AG09319 (cell line): ENCODE measurements at places on chromosomes 5 and 9.

- DNase-seq, result no peak
Observed at GRCh38 chr5:142245786-142246185, 79.0 kb downstream of the SPRY4 start.

DNA sequence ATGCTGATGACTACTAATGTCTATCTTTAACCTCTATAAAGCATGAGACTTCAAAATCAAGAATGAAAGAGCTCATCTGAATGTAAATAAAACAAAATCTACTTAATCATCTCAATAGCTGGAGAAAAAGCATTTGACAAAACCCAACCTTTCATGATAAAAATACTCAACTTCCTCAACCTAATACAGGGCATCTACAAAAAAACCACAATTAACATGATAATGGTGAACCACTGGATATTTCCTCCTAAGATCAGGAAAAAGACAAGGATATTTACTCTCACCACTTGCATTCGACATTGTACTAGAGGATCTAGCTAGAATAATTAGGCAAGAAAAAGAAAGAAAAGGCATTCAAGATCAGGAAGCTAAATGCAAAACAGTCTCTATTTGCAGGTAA is 49.3 kb downstream of the FAM169A start:
- DNase-seq, result no peak

DNA sequence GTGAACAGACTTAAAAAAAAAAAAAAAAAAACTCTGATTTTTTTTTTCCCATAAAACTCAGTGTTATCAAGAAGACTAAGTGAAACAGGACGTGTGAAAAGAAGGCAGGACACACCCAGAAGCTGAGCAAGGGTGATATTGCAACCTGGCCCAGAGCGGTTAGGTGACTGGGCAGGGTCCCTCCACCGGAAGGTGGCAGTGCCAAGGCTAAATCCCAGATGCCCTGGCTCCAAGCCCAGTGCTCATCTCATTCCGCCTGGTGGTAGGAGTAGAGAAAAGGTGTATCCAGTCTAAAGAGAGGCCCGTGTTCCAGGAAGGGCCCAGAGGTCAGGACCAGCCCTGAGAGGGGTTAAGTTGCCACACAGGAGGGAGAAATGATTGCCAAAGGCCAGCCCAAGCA is 51.5 kb upstream of the SAP30L start:
- no peak for DNase-seq

DNA sequence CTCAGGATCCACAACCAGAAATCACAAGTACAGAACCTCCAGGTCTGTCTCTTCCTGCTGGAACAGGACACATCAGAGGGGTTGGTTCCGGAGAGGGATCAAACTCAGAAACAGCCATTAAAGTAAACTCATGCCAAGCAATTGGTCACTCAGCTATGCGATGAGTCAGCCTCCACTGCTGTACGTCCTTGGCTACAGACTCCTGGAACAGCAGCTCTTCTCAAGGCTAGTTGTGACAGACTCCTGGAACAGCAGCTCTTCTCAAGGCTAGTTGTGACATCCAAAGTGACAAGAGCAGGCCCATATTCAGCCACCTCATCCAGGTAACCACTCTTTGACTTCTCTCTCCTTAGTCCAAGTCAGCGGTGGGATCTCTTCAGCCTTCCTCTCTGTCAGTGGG is at the start of gene SPINK13:
Gene SPINK13 (plus strand): TSS at position 229 of the 400 bp plus-strand sequence. CDS start 1,279 bp downstream, outside the sequence.
- DNase-seq, result no peak

DNA sequence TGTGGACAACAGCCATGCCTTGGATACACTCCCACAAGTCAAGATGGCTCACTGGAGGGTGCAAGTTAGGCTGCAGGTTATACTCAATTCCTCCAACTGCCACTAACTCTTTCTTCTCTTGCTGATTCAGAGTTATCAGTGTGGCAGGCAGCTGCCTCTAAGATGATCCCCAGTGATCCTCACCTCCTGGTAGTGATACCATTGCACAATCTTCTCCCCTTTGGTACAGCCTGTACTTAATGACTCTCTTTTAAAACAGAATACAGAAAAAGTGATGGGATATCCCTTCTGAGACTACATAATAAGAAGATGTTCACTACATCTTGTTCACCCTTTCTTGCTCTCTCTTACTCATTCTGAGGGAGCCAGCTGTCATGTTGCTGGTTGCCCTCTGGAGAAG is 323.1 kb downstream of the RAB3C start:
- DNase-seq, result no peak

GRCh38 chr9:6024035-6024554 is 8.7 kb upstream of the RANBP6 start:
- no peak for DNase-seq

- DNase-seq, result no peak
Observed at GRCh38 chr9:38024036-38024681, 44.9 kb downstream of the SHB start.

- DNase-seq, result no peak
Observed at GRCh38 chr5:76219636-76220035, 136.5 kb downstream of the SV2C start.

DNA sequence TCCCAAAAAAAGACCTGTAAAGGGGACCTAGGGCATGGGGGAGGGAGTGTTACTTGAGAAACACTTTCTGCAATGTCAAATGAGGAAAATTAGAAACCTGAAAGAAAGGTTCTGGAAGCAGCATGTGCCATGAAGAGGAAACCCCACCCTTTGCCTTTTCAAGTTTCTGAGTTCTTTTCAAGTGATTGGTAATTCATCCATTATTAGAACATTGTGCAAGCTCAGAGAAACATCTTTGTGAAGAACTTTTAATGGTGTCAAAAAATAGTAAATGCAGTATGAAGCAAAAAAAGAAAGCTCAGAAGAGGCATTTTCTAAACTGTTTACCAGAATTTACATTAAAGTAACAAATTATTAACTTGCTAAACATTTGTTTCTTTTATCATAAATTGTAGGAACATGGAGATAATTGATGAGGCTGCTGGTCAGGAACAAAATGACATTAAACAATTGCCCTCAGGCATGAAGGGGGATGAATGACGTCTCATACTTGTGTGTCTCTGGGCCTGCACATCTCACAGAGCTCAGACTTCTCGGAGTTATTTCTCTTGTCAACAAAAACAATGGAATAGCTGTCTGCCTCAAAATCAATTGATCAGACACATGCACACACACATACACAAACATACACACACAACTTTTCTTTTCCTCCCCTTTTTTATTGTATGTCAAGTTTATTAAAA is 1946.0 kb upstream of the CDH6 start:
- DNase-seq, result no peak

- DNase-seq, result no peak
Observed at GRCh38 chr5:27266184-27266583, 227.8 kb upstream of the CDH9 start.

DNA sequence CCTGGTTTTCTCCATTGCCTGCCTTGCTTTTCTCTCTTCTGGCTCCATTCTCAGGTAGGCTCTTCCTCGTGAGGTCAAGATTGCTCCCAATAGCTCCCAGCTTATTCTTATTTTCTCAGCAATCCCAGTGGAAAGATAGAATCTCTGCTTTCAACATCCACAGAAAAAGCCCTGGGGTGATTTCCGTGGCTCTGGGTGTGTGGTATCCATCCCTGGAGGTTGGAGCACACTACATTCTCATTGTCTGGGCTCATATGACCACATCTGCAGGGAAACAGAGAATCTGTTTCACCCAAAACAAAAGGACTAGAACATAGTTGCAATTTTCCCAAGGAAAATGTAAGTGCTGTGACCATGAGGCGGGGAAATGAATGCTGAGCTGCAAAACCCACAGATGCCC is 236.0 kb downstream of the TENT4A start:
- DNase-seq, result no peak

DNA sequence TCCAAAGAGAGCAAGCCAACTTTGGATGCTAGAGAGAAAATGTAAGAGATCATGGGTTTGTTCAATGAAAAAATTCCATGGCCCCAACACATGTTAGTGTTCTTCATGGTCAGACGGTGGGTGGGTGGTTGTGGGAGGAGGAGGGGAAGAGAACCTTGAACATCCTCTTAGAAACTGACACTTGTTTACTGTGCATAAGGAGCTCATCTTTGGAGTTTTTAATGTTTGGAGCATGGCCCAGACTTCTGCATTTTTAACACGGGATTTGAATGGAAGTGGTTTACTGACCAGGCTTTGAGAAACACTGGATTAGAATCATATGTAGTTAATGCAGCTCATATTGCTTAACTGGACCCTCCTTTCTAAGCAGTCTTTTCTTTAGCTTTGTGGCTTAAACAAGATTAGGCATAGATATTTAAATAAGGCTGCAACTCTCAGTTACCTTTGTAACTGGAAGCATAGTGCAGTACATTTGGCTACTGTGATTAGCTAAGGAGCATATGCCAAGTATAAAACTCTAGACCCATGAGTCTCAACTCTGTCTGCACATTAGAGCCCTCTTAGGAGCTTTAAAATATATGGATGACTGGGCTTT is 60.1 kb downstream of the FOCAD start:
- peak; percentile 54 for DNase-seq

GRCh38 chr9:10274988-10275387 is 337.8 kb downstream of the PTPRD start:
- no peak for DNase-seq

- DNase-seq, result no peak
Observed at GRCh38 chr5:96282020-96282419, 151.0 kb downstream of the PCSK1 start.

GRCh38 chr9:117742131-117742530 is 37.9 kb downstream of the TLR4 start:
- no peak for DNase-seq

DNA sequence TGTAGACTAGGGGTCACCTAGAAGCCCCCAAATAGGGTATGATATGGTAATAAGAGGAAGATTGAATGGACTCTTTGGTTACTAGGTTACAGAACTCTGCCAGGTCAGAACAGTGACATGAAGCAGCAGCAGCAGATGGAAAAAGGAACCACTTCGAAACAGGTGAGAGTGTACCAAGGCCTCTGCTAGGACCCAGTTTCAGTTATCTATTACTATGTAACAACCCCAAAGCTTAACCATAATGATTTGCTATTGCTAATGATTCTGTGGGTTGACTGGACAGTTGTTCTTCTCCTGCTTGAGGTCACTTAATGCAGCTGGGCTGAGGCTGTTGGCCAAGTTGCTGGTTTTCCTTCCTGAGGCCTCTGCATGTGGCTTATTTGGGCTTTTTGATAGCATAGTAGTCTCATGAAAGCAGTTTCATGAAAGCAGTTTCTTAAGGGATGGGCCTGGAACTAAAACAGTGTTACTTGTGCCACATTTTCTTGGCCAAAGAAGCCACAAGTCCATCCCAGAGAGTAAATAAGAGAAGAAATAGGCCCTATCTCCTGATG is 17.6 kb downstream of the C9orf43 start:
- DNase-seq, result no peak

DNA sequence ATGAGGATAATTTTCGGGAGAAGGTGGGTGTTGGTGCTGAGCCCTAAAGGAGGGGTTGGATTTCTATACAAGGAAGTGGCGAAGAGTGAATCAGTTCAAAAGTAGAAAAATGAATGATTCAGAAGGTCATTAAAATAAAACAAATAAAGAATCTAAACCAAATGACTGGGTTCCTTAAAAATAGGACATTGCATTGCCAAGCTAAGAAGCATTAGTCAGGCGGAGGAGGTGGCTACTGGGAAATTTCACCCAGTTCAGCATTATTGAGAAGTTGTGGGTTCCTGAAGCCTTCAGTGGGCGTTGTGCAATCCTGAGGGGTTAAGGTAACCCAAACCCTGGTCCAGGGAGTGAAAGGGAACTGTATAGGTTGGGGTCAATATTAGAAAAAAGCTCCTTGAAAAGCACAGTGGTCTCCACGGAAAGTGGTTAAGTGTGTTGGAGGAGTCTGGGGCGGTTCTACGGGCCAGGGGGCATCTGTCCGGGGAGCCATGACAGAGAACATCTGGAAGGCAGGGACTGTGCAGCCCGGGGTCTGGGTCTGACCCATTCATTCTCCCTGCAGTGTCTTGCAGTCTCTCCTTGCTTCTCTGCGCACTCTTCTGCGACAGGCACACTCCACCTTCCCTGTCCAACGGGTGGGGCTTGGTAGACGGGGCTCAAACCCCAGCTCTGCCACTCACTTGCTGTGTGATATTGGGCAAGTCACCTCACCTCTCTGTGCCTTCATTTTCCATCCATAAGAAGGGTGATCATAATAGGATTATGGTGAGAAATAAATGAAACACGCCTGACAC is 27.6 kb upstream of the DUSP1 start:
- DNase-seq, result peak; percentile 81

DNA sequence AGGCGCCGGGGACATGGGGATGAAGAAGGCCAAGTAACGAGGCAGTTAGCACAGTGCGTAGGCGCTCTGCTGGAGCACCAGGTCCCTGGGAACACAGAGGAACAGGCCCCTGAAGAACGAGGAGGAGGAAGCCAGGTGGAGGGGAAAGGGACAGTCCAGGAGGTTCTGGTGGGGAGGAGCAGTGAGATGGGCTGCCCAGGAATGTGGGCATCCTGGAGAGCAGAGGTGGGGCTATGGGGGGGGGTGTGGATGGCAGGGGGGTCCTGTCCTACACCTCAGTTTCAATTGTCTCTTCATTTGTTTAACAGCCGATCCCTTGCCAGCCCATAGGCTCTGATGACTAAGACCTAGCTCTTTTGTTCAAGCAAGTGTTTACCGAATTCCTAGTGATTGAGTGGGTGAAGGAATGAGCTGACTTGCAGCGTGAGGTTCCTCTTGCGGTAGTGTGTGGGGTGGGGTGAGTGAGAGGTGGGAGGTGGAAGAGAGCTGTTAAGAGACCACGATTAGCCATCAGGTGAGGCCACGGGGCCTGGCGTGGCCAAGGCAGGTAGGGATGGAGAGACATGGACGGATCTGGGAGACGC is 8.4 kb upstream of the PHYHD1 start:
- DNase-seq, result peak; percentile 48
